ENCODE measurements at places on chromosomes 6 and 20. TPM values are rescaled to one million over a fixed set of nuclear protein-coding genes. Genes with fewer than 3 reads are reported as not detected.

- peak overlapping the region; percentile 62 for H3K4me3 ChIP-seq
- peaks cover 85% of the 10 kb centered on the region for H3K27me3 ChIP-seq
- DNase-seq, result no peak
- no peaks in the 10 kb centered on the region for H3K36me3 ChIP-seq
- no peak overlapping the region for H3K27ac ChIP-seq
- H3K4me1 ChIP-seq, result peaks cover 16% of the 10 kb centered on the region
Measured at GRCh38 chr6:159170333-159170672, 1.1 kb downstream of the FNDC1 start.

DNA sequence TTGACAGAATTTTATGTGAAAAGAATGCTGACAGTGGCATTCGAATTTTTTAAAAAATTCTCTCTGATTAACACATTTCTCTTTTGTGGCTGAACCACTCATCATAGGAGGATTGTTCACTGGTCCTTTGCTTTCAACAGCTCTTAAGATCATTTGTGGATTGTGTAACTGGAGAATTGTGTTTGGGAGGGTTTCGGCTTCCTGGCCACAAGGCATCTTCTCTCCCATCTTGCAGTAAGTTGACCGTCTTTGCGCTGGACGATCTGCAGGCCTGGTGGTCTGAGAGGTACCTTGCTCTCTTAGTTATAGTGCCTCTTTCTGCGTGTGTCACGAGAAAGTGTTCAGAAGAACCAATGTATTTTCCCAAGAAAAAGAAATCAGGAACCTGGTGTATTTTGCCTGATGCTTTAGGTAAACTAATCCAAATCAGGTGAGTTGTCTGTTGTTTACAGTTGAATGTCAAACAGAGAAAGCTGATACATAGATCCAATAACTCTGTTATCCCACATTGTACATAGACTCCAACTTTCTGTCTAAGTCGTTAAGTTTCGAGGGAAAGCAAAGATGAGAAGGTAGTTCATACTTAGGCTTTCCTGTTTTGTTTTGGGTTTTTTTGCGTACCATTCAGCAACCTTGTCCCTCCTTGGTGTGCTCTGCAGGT, 14.8 kb upstream of the EXOC2 start:
- no peak for DNase-seq
- peaks cover 10% of the 10 kb centered on the region for H3K27me3 ChIP-seq
- H3K27ac ChIP-seq, result no peak overlapping the region
- no peaks in the 10 kb centered on the region for H3K36me3 ChIP-seq
- peaks cover 19% of the 10 kb centered on the region for H3K4me1 ChIP-seq
- no peak overlapping the region for H3K4me3 ChIP-seq

The PGC gene
- total RNA-seq, result not detected

- H3K4me1 ChIP-seq, result no peaks in the 10 kb centered on the region
- no peak overlapping the region for H3K27ac ChIP-seq
- no peak overlapping the region for H3K4me3 ChIP-seq
- H3K27me3 ChIP-seq, result no peaks in the 10 kb centered on the region
Measured at GRCh38 chr6:10800810-10801209, 37.5 kb downstream of the MAK start.

The CYP21A2 gene
- 0.43 TPM for total RNA-seq

- DNase-seq, result no peak
- no peak overlapping the region for H3K4me3 ChIP-seq
- H3K27me3 ChIP-seq, result no peaks in the 10 kb centered on the region
- peaks cover 22% of the 10 kb centered on the region for H3K36me3 ChIP-seq
- H3K27ac ChIP-seq, result peak overlapping the region; percentile 41
- peaks cover 71% of the 10 kb centered on the region for H3K4me1 ChIP-seq
Measured at GRCh38 chr6:42013134-42013516, 37.2 kb upstream of the TAF8 start.

The SOX18 gene
- 0.51 TPM for total RNA-seq

The PI3 gene
- total RNA-seq, result not detected

DNA sequence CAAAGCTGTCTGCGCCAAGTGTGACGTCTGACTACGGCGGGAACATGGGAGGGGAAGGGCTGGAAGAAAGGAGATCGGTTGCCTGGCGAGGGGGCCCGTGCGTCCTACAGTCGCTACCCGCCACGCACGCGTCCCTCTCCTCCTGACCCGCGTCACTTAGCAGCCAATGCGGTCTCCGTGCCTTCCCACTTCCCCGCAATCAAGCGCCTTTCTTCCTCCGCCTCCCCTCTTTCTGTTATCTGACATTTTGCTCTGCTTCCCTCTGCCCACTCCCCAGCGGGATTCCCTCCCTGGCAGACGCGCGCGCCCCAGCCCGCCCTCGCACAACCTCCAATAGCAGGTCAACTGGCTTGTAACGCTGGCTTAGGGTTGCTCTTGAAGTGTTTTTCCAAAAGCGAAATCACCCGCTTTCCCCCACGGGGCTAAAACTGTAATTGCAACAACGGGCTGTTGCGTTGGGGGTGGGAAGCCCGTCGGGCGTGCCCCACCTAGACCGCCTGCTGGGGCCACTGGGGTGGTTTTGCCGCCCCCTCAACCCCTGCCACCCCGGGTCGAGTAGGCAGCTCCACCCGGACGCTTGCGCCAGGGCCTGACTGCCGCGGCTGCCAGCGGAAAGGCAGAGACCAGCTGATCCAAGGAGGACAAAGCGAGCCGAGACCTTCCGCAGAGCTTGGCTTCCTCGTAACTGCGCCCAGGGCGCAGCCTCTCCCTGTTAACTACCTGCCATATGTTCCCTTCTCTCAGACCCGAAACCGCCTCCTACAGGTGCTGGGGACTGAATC, 6.2 kb upstream of the SOX4 start:
- H3K27ac ChIP-seq, result no peak overlapping the region
- peaks cover 12% of the 10 kb centered on the region for H3K4me1 ChIP-seq
- H3K27me3 ChIP-seq, result peaks cover 42% of the 10 kb centered on the region
- DNase-seq, result peak; percentile 64
- peak overlapping the region; percentile 91 for H3K4me3 ChIP-seq
- H3K36me3 ChIP-seq, result no peaks in the 10 kb centered on the region

The PTPN1 gene
- 65.9 TPM for total RNA-seq

The TEAD3 gene
- 0.19 TPM for total RNA-seq

DNA sequence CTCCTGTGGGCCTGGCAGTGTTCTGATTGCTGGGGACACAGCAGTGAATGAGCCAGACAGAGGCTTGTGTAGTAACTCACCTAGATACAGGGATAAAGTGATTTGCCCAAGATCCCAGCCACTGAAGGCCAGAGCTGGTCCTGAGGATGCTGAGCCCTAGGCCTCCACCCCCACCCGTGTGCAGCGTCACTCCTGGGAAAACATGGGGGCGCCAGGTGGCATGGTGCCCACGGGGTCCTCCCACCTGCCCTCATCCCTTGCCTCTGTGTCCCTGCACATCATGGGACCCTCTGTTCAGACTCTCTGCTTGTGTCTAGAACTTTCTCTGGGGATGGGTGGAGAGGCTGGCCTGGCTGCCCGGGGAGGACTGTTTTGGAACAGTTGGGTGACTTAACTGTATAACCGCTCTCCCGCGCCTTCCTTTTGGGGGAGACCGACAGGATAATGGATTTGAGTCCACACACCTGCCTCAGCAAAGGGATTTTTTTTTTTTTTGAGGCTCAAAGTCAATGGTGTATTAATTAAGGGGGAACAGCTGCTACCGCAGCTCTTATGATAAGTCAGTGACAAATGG, 19.6 kb downstream of the LEMD2 start:
- H3K27me3 ChIP-seq, result peaks cover 2% of the 10 kb centered on the region
- no peak overlapping the region for H3K27ac ChIP-seq
- H3K4me1 ChIP-seq, result peaks cover 4% of the 10 kb centered on the region
- DNase-seq, result no peak

The SLC17A3 gene
- 0.28 TPM for total RNA-seq

- peaks cover 1% of the 10 kb centered on the region for H3K4me1 ChIP-seq
- no peak for DNase-seq
- H3K36me3 ChIP-seq, result no peaks in the 10 kb centered on the region
- no peak overlapping the region for H3K27ac ChIP-seq
- H3K27me3 ChIP-seq, result peaks cover 3% of the 10 kb centered on the region
Measured at GRCh38 chr20:3707508-3707899, 4.9 kb downstream of the SIGLEC1 start.

The PPP1R3G gene
- 0.17 TPM for total RNA-seq

DNA sequence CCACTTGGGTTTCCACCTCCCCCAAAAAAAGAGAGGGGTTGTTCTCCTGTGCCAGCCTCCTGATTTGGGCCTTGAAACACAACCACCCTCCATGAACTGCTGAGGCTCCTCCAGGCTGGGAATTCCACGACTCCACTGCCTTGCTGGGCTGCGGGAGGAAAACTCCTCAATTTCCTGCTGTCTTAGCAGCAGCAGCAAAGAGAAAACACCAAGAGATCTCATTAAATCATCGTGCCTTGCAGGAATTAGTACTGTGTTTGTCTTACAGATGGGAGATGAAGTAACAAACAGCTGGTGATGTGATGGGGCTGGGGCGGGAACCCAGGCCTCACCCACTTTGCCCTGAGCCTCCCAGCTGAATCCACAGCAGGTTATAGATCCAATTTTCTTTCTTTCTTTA, 29.0 kb downstream of the BPIFB1 start:
- no peak overlapping the region for H3K4me3 ChIP-seq
- H3K4me1 ChIP-seq, result peaks cover 1% of the 10 kb centered on the region
- no peak for DNase-seq
- H3K36me3 ChIP-seq, result no peaks in the 10 kb centered on the region
- peaks cover 6% of the 10 kb centered on the region for H3K27me3 ChIP-seq
- H3K27ac ChIP-seq, result no peak overlapping the region

The LBP gene
- not detected for total RNA-seq

DNA sequence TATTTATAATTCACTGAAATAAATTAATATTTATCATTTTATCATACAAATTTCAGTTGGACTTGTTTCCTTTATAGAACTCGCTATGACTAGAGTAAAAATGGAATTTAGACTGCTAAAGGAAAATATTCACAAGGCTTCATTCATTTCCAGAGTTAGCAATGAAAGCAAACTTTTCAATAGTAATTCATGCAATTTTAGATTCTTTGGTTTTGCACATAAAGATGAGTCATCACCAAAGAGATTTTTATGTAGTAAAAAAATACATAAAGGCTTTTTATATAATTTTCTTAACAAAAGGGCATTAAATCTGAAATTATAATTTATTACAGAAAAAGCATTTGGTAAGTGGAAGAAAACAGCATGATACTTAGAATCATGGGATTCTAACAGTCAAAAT, 37.2 kb upstream of the STXBP5 start:
- H3K27ac ChIP-seq, result no peak overlapping the region
- no peaks in the 10 kb centered on the region for H3K27me3 ChIP-seq
- H3K4me3 ChIP-seq, result no peak overlapping the region

All from activated naive CD8-positive, alpha-beta T cell treated with anti-CD3 and anti-CD28 coated beads, Interleukin-2, amount 10 ng/mL, durations not matched to agents 7 days and 5 days (primary cell).